ENCODE measurements at places on chromosomes 11 and 22.

DNA sequence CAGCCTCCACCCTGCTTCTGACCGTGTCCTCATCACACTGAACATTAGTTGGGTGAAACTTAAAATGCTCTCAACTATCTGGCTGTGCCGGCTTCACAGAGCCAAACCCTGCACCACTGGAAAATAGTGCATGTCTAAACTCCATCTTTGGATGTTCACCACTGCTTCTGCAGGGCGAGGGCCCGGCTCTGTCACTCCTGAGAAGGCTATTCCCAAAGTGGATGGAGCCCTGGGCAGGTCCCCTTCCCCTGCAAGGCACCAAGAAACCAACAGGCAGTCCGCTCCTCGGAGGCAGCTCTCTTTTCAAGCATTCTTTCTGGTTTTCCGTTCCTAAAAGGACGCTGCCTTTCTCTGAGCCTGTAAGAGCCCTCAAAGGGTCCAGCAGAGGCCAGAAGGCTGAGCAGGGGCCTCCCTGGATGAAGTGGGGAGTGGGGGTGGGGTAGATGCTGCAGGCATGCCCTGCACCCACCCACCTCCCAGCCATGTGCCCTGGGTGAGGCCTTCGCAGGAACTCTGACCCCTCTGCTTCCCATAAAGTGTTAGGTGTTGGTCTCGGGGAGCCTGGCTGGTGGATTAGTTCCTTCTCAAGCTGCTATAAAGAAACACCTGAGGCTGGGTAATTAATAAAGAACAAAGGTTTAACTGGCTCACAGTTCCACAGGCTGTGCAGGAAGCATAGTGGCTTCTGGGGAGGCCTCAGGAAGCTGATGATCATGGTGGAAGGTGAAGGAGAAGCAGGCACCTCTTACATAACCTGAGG lies 23.3 kb downstream of the LINC01488 start:
- DNase-seq, result no peak

GRCh38 chr11:19843079-19843478 lies 130.4 kb downstream of the NAV2 start:
- DNase-seq, result no peak

DNA sequence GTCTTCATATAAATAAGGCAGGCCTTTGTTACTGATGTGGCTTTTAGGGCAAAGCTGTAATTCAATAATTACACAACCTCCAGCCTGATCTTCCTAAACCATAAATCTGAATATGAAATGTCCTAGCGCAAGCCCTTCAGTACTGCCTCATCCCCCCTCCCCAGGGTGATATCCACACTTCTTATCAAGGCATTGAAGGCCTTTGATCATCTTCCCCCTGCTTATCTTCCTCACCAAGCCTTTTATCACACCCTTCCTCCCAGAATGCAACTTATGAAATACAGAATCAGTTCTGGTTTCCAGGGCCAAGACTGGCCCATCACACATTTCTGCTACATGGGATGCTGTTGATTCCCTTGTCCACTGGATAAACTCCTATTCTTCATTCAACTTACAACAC lies 12.1 kb downstream of the SPON1 start:
- no peak for DNase-seq

DNA sequence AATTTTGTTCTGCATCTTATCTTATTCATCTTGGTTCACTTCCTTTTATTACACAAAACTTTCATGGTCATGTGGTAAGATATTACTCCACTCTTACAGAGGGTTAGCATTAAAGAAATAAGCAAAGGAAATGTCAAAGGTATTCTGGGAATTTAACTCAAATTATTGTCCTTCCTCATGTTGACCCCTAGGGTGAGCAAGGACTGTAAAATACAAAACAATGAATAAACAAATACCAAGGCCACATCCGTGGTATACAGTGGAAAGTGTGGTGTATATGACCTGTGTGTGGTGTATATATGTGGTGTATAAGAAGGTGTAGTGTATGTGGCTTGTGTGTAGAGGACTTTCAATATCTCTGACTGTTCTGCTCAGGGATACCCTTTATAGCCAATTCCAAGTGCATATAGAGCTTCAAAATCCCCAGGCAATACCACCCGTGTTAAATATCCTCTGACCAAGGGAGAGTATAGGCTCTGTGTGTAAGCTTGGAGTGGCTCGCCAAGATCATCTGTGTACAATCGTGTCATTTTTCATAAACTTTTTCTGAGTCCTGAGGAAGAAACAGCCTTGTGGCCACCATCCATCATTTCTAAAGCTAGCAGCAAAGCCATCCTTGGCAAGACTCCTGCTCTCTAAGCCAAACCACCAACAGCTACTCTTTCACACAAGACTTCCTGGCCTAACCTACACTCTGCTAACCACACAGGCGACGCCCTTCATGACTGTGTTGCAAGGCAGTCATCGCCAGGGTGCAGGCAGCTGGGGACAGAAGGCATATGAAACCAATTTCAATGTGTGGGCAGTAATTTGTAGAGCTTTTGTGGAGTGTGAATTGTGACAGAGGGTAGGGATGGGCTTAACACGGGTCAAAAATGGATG lies 548.0 kb downstream of the ETS1 start:
- DNase-seq, result peak; percentile 78

DNA sequence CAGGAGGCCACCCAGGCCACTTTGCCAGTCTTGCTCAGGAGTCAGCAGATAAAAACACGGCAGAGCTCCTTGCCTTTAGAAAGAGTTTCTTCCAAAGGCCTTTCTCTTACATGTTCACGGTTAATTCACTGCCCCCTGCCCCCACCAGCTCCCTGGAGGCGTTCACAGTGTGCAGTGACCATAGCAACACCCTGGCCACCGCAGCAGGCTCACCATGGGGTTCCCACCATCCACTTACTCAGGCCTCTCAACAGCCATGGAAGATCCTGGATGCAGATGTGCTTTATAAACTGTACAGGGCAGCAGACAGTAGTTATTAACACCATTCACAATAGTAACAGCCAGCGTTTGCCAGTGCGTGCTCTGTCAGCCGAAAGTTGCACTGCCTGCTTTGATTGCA lies 10.6 kb upstream of the MYO7A start:
- DNase-seq, result no peak

DNA sequence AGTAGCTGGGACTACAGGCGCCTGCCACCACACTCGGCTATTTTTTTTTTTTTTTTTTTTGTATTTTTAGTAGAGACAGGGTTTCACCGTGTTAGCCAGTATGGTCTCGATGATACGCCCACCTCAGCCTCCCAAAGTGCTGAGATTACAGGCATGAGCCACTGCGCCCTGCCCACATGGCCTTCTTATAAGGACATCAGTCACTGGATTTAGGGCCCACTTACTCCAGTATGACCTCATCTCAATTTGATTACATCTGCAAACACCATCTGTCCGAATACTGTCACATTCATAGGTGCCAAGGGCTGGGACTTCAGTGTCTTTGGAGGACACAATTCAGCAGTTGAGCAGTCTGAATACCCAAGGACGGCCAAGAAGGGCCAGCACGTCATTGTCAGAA lies 8.2 kb upstream of the PRR5 start:
- no peak for DNase-seq

DNA sequence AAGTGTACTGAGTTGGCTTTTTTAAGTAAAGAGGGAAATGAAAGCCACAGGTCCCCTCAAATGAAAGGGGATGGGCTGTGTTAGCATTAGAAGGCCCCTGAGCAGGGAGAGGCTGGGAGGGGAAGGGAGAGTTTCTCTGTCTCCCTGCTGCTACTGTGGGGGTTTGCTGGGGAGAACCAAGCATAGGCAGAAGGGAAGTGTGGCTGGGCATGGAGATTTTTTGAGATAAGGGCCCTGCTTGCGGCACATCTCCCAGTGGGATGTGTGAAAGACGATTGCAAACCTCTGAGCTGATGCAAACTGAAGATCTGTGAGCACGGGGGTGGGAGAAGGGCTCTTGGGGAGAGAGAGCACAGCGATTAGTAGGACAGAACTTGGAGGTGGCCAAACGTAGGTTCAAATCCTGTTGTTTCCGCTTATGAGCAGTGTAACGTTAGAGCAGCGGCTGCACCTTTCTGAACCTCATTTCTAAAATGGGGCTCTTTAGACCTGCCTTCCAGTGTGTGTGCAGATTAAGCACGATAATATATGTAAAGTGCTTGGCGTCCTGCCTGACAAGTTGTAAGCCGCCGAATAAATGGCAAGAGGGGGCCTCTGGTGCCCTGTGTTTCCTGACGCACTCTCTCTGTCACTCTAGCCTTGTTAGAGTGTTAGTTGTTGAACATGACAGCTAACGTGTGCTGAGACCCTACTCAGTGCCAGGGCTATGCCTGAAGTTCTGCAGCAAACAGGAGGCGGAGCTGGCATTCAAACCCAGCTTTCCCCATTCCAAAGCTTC lies 122.3 kb downstream of the GRIK4 start:
- DNase-seq, result no peak

GRCh38 chr11:63889344-63889743 lies 27.6 kb downstream of the RCOR2 start:
- DNase-seq, result no peak

DNA sequence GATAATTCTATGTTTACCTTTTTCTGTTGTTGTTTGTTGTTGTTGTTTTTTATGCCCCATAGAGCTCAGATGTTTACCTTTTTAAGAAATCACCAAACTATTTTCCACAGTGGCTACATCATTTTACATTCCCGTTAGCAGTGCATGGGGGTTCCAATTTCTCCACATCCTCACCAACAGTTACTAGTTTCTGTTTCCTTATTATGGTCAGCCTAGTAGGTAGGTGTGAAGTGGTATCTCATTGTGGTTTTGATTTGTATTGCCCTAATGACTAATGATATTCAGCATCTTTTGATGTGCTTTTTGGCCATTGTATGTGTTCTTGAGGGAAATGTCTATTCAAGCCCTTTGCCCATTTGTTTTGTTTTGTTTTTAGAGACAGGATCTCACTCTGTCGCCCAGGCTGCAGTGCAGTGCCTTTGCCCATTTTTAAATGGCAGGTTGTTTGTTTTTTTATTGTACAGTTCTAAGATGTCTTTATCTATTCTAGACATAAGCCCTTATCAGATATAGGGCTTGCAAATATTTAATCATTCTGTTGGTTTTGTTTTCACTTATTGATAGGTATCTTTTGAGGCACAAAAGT lies 27.5 kb downstream of the CHEK2 start:
- no peak for DNase-seq

GRCh38 chr11:120168960-120169681 lies 31.2 kb upstream of the TRIM29 start:
- peak; percentile 29 for DNase-seq

- no peak for DNase-seq
Measured at GRCh38 chr11:14858404-14858803, 33.6 kb downstream of the CYP2R1 start.

DNA sequence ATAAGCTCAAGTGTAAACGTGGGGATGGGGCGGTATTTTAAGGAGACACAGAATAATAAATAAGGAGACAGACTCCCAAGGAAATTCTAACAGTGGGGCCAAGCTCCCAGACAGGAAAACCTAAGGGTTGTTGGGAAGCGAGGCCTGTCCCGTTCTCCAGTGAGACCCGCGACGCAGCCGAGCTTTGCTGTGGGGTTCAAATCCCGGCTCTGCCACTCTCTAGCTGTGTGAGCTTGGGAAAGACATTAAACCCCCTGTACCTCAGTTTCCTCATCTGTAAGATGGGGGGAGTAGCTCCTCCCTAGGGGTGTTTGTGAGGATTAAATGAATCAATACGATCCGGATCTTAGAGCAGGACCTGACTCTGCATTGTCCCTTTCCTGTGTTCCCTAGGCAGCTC lies 106.8 kb downstream of the TRIM29 start:
- DNase-seq, result no peak

- DNase-seq, result no peak
Measured at GRCh38 chr11:128620309-128621100, 33.1 kb upstream of the ETS1 start.

- DNase-seq, result no peak
Measured at GRCh38 chr11:64765851-64766665, 6.3 kb upstream of the PYGM start.

- no peak for DNase-seq
Measured at GRCh38 chr11:11816511-11817314, 25.1 kb upstream of the USP47 start.

DNA sequence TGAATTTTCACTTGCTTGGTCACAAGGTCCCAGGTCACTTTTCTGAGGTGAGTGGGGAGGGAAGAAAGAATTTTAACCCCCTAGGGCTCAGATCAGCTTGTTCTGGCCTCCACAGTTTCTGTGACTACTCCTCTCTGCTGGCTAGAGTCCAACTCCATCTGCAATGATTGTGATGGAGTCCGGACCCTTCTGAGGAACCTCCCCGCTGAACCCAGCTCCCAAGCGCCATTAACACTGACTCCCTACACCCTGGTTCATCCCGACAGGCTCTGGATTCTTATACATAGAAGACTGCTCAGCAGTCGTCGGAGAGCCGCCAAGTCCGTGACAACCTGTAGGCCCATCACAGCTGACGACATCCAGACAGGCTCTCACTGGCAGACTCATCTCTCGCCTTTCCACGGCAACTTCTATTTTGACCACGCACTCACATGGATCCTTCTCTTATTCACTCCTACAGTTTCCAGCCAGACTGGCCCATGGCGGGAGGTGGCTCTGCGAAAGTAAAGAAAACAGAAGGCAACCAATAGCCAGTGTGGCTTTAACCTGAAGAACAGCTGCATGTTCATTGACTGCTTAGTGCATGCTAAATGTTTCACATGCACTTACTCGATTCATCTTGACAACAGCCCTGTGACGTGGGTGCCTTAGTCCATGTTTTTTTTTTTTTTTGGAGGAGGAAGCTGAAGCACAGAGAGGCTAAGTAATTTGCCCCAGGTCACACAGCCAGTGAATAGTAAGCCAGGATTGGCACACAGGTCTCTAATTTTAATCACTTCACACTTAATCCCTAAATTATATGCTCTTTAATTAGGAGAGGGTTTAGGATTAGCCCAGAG lies 68.0 kb upstream of the PRDM11 start:
- DNase-seq, result no peak

- DNase-seq, result no peak
Measured at GRCh38 chr11:96113193-96113681, 189.3 kb upstream of the MTMR2 start.

- no peak for DNase-seq
Measured at GRCh38 chr22:29907753-29908515, 25.0 kb downstream of the MTMR3 start.

DNA sequence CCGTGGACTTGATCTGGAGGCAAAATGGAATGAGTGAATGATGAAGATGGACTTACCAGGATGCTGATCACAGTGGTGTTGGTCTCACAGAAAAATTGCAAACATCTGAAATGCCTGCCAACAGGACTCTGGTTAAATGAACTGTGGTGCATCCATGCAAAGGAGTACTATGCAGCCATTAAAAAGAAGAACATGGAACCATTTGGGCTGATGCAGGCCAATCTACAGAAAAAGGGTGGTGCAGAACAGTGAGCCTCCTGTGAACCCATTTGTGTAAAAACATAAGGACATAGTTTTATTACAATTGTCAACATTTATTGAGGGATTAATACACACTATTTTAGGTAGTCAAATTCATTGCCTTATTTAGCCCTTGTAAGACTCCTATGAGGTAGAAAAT lies 111.9 kb downstream of the MN1 start:
- no peak for DNase-seq

GRCh38 chr11:119236891-119237290 lies 30.8 kb downstream of the CBL start:
- no peak for DNase-seq
